ENCODE measurements at places on chromosomes 4 and X. TPM values are rescaled to one million over a fixed set of nuclear protein-coding genes. Genes with fewer than 3 reads are reported as not detected.

DNA sequence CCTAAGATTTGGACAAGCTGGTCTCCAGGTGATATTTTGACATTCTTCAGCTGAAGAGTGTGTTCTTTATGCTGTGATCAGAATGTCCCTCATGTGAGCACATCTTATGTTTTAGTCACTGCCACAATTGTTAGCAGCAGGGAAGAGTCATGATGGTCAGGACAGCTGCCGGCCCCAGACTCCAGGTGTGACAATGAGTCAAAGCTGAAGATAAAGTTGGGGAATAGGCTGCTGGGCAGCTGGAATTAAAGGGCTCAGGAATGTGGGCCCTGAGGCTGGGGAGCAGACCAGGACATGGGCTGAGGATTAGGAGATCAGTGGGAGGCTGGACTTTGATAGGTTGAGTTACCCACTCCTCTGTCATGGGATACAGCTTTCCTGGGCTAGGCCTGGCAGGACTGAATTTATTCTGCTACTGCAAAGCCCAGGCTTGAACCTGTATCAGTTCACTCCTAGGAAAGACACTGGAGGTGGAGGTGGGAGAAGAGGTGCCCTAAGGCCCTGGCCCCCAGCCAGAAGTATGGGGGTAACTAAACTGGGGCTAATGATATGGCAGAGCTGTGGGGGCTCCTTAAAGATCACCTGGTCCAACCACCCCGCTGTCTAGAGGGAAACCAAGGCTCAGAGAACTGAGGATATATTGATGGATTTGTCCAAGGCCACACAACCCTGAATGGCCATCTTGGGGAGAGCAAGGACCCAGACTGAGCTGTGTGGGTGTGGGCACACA lies 119.5 kb downstream of the PJA1 start:
- no peak overlapping the region for H3K4me3 ChIP-seq
- DNase-seq: no peak
- H3K27me3 ChIP-seq: peaks cover 39% of the 10 kb centered on the region
- H3K36me3 ChIP-seq: no peaks in the 10 kb centered on the region
- H3K4me1 ChIP-seq: no peaks in the 10 kb centered on the region
- H3K27ac ChIP-seq: no peak overlapping the region

GRCh38 chrX:153377727-153378126 lies 23.4 kb downstream of the PNMA6E start:
- H3K27me3 ChIP-seq: peaks cover 9% of the 10 kb centered on the region
- no peak overlapping the region for H3K4me3 ChIP-seq
- H3K36me3 ChIP-seq: no peaks in the 10 kb centered on the region
- no peak for DNase-seq

DNA sequence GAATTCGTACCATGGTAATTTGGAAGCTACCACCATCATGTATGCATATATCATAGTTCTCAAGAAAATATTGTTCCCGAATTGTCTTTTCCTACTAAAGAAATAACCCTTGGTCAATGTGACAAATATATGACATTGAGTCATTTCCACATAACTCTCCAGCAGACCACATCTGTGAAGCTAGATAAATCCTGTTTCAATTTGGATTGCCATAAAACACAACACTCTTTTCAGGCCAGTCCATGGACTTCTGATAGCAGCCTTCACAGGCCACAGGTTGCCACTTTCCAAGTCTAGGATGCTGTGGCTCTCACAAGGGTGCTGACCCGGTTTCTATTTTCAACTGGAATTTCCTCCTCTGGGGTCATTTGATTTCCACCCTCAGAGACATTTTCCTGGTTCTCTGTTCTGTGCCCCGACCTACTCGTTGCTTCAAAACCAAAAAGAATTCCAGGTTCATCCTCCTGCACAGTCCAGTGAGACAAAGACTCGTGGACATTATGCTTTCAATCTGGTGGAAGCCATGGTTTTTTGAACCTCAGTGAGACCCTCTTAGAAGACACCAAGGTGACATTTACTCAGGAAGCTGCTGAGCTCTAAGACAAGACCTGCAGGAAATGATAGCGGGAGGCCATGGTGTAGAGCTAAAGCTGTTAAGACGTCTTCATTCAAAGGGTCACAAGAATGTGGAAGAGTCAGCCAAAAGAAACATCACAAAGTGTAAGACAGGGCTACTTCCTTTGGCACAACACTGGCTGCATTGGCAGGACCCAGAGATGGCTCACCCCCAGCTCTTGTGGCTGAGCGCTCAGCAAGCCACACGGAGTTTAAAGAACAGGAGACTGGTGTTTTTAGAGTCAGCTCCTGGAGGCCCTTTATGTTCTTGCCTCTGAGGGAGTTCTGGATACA lies 119.8 kb downstream of the AMELX start:
- no peak overlapping the region for H3K27ac ChIP-seq
- DNase-seq: no peak
- H3K36me3 ChIP-seq: no peaks in the 10 kb centered on the region
- H3K4me1 ChIP-seq: no peaks in the 10 kb centered on the region

- H3K36me3 ChIP-seq: no peaks in the 10 kb centered on the region
- no peak overlapping the region for H3K27ac ChIP-seq
- DNase-seq: no peak
- no peaks in the 10 kb centered on the region for H3K27me3 ChIP-seq
- no peak overlapping the region for H3K4me3 ChIP-seq
Measured at GRCh38 chrX:41963348-41963747, 40.0 kb upstream of the CASK start.

GRCh38 chr4:139229534-139230039 lies 50.4 kb downstream of the MGARP start:
- H3K4me1 ChIP-seq: no peaks in the 10 kb centered on the region
- no peaks in the 10 kb centered on the region for H3K36me3 ChIP-seq
- no peak overlapping the region for H3K4me3 ChIP-seq
- no peak overlapping the region for H3K27ac ChIP-seq
- DNase-seq: no peak
- no peaks in the 10 kb centered on the region for H3K27me3 ChIP-seq

DNA sequence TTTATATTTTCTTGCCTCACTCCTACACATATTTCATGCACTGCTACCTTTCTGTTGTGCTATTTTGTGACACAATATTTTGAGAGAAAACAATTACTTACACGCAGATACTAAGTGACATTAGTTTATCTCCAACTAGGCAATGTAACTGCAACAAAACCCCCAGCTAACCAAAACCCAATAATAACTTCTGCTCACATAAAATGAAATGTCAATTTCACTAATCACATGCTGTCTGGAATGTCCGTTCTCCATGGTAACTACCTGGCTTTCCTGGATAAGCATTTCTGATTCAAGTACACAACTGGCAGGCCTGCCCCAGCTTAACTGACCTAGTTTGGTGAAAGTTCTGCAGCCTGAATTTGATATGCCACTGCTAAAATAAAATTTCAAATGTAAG lies 313.5 kb downstream of the TMA16 start:
- H3K36me3 ChIP-seq: no peaks in the 10 kb centered on the region
- no peak overlapping the region for H3K4me3 ChIP-seq
- H3K27ac ChIP-seq: no peak overlapping the region
- DNase-seq: no peak
- no peaks in the 10 kb centered on the region for H3K4me1 ChIP-seq
- no peaks in the 10 kb centered on the region for H3K27me3 ChIP-seq

GRCh38 chrX:63761639-63762038 lies 23.4 kb downstream of the ARHGEF9 start:
- H3K36me3 ChIP-seq: no peaks in the 10 kb centered on the region
- H3K4me1 ChIP-seq: peaks cover 5% of the 10 kb centered on the region
- no peak for DNase-seq
- no peak overlapping the region for H3K27ac ChIP-seq

DNA sequence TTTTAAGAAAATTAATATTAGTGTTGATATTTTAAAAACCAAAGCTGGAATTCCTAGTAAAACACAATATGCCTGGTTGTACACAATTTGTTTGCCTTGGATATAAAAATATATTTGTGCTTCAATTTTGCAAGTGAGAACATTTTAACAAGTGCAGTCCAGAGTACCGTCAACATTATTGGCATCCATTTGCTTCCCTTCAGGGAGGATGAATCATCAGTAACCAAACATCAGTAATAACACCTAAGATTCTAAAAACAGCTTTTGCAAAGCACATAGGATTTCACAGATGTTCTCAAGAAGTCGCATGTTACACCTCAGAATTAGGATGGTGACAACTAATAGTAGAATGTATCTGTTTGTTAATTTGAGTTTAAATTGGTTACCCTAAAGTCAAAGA lies 262.6 kb upstream of the BMP3 start:
- no peaks in the 10 kb centered on the region for H3K4me1 ChIP-seq
- H3K27ac ChIP-seq: no peak overlapping the region
- H3K36me3 ChIP-seq: no peaks in the 10 kb centered on the region
- H3K27me3 ChIP-seq: no peaks in the 10 kb centered on the region

GRCh38 chr4:105068516-105068915 lies 78.2 kb upstream of the TET2 start:
- peaks cover 5% of the 10 kb centered on the region for H3K4me1 ChIP-seq
- no peak overlapping the region for H3K27ac ChIP-seq
- H3K27me3 ChIP-seq: peaks cover 17% of the 10 kb centered on the region

DNA sequence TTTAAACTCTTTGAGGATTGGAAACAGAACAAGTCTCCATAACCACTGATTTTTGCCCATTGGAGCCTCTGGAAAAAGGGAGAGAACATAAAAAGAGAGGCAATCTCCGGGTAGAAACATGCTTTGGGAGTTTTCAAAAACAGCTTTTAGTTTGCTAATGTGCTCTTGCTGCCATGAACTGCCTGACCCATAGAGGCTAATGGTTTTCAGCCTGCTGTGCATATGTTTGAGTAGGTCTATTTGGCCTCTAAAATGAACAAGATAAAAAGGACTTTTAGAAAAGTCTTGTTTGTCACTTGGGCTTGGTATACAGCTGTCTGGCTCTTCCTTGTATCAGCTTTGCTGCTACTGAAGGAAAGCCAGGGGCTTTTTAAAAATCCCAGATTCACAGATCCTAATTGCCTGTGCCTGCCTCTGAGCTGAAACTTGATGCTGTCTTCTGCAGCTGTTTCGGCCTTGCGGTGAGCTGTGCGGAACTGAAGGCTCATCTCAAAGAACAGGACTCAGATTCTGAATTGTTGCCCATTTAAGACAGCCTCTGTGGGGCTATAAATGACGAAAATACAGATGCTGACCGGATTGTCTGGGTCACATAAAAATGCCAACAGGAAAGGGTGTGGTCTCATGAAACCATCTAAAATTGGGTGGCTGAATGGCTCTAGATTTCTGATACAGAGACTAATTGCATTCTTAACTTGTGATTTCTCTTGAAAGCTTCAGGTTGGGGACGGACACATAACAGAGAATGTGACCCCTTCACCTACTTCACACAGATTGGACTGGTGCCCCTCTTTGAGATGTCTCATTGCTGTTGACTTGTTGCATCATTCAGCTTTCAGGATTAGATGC lies 18.4 kb upstream of the ZNF41 start:
- peaks cover 33% of the 10 kb centered on the region for H3K27me3 ChIP-seq
- no peaks in the 10 kb centered on the region for H3K36me3 ChIP-seq
- no peak overlapping the region for H3K27ac ChIP-seq
- H3K4me1 ChIP-seq: no peaks in the 10 kb centered on the region

DNA sequence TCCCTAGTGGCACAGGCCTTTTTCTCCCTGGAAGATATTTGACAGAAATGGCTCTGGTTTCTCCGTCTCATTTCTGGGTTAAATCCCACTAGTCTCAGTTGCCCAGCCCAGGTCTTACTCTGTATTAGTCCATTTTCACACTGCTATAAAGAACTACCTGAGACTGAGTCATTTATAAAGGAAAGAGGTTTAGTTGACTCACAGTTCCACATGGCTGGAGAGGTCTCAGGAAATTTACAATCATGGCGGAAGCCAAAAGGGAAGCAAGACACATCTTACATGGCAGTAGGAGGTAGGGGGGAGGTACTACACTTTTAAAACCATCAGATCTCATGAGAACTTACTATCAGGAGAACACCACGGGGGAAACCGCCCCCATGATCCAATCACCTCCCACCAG lies 81.9 kb downstream of the FHDC1 start:
- H3K4me3 ChIP-seq: no peak overlapping the region
- H3K4me1 ChIP-seq: no peaks in the 10 kb centered on the region
- H3K36me3 ChIP-seq: no peaks in the 10 kb centered on the region
- DNase-seq: no peak
- no peaks in the 10 kb centered on the region for H3K27me3 ChIP-seq
- no peak overlapping the region for H3K27ac ChIP-seq

GRCh38 chr4:101205916-101206315 lies 141.4 kb downstream of the PPP3CA start:
- H3K27me3 ChIP-seq: no peaks in the 10 kb centered on the region
- H3K4me3 ChIP-seq: peak overlapping the region; percentile 45
- H3K36me3 ChIP-seq: no peaks in the 10 kb centered on the region

GRCh38 chr4:18695733-18696527 lies 674.4 kb upstream of the LCORL start:
- H3K27me3 ChIP-seq: peaks cover 17% of the 10 kb centered on the region

DNA sequence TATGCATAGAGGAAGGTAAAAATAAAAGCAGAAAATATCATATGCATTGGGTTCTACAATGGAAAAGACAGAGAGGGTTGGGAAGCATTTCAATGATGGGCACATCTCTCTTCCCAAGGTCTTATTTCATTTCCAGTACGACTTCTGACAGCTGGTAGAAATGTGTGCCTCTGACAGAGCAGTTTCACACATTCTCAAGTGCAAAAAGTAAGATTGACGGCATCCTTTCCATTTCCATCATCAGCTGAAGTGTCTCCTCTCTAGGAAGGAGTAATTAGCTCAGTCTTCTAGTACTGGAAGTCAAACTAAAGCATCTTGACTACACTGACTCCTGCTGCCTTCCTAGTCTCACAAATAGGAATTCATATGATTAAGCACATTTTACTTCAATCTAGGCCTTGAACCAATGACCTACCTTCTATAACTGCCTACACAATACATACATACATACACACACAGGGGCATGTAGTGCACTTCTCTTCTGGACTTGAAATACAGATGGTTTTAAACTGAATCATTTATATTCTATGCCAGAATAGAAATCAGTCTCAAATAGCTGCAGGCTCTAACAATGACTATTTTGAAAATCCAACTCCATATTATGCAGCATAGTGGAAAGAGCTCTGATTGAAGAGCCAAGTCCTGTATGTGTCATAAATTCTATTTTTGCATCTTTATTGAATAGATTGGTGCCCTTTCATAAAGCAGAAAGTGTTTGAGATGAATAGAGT lies 473.4 kb downstream of the INPP4B start:
- DNase-seq: no peak
- peak overlapping the region; percentile 68 for H3K4me3 ChIP-seq
- peaks cover 93% of the 10 kb centered on the region for H3K4me1 ChIP-seq
- H3K27me3 ChIP-seq: no peaks in the 10 kb centered on the region

GRCh38 chr4:152327606-152328453 lies 208.1 kb downstream of the FBXW7 start:
- peaks cover 19% of the 10 kb centered on the region for H3K4me1 ChIP-seq
- no peak overlapping the region for H3K4me3 ChIP-seq
- H3K27ac ChIP-seq: peak overlapping the region; percentile 63
- H3K27me3 ChIP-seq: no peaks in the 10 kb centered on the region
- DNase-seq: no peak

- H3K27ac ChIP-seq: peak overlapping the region; percentile 97
Measured at GRCh38 chr4:118836301-118837120, 585 bp upstream of the SEC24D start.

Gene CXXC4
- total RNA-seq: 0.07 TPM

Gene GLRA2
- not detected for total RNA-seq

Gene MPP1
- total RNA-seq: 37.1 TPM

Gene ADH1A
- not detected for total RNA-seq

Gene ADGRG4
- not detected for total RNA-seq

Gene NBDY
- total RNA-seq: 66.5 TPM

Gene MAML3
- 5.5 TPM for total RNA-seq

Gene PPP4R3C
- not detected for total RNA-seq

Gene TLR3
- 0.14 TPM for total RNA-seq

Gene ASB5
- not detected for total RNA-seq
